Astrocyte of the hippocampus (primary cell): ENCODE measurements at places on chromosomes 6 and 20.

DNA sequence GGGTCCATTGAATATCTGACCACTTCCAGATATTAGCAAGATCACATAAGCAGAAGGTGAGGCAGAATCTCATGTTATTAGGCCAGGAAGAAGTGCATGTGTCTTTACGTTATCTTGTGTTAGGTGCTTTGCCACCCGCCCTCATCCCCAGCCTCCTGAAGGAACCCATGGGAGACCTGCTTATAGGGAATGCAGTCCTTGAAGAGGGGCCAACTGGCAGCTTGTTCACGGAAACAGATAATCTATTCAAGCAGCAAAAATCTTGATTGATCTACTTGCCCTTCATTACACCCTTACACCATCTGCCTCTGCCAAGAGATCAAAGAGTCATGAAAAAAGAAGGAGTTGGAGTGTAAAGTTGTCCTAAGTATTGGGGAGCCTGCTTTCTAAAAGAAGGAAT, 576.4 kb downstream of the HTR1B start:
- DNase-seq, result no peak

DNA sequence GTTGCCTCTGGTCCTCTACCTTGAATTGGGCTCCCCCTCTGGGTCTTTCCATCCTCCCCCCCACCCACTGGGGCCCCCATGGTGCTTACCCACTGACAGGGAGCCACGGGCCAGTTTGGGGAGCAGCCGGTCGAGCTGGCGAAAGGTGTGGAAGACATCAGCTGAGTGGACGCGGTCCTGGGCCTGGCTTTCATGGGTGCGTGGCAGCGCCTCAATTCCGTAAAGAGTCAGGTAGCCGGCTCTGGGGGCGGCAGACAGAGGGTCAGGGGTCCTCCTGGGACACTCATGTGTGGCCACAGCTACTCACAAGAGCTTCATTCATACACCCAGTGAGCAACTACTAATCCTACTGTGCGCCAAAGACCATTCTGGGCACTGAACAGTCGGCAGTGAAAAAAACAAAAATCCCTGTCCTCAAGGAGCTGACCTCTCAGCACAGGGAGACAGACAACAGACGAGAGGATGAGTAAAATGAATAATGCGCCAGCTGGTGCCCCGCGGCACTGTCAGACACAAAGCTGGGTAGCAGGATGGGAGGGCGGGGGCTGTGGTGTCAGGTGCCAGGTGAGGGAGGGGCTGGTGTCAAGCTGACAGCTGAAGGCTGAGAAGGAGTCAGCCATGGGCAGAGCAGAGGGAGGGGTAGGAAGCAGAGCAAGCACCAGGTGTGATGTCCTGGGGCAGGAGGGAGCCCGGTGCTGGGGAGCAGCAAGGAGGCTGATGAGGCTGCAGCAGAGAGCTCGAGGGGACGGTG, 28.3 kb downstream of the PTGIS start:
- no peak for DNase-seq

- no peak for DNase-seq
Measured at GRCh38 chr6:91352878-91353277, 766.0 kb upstream of the MAP3K7 start.

DNA sequence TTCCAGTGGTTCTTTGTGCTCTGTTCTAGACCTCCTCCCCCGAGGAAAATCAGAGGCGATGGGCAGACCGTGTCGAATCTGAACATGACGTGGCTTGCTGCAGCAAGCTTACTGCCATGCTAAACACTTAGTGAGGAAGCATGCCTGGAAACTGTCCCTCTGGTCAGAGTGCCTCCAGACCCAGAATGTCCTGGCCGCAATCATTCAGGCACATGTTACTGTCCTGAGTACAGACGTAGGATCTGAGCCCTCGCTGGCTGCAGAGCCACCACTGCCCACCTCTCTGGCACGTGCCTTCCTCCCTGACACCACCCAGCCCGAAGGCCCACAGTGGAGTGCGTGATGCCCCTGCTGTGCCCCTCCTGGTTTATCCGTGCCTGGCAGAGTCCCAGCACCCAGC, 163.6 kb downstream of the SYNDIG1 start:
- DNase-seq, result no peak

- DNase-seq, result no peak
Measured at GRCh38 chr20:6582449-6582848, 185.0 kb upstream of the BMP2 start.

DNA sequence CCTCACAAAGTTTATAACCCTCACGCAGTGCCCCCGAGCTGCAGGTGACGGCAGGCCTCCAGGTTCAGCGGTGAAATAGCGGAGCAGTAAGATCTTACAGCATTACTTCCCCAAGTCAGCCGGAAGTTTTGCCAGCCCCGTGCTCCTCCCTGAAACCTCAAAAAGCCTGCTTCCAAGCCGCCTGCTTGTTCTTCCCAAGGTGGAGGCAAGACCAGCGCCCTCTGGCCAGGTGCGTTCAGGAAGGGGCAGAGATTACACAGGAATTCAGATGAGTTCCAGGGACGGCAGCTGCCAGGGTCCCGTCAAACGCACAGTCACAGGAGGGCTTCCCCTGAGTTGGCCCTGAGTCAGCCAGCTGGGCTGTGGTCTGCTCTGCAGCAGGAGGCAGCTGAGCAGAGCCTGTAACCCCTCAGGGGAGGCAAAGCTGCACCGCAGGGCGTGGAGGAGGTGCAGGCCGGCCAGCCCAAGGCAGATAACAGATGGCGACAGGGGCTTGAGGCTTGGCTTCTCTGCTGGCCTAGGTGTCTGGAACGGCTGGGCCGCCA, 124.1 kb upstream of the RPS6KA2 start:
- DNase-seq, result peak; percentile 42

DNA sequence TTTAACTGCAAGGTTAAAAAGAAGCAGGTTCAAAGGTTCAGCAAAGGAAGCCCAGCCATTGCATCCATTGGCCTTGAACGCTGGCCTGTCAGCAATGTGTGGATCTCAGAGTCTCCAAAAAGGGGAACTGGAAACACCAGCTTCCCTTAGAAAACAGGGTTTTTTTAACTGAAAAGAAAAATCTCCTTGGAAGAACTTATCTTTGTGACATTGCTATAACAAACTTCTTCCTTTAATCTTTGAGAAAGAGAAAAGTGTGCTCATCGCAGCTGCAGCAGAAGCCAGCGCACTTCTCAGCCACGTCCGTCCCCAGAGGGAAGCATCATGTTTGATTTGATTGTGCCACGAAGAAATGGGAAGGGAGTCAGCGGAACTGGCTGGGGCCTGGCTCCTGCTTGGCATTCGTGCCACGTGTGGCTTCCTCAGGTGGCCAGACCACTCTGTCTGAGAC, 215.0 kb downstream of the SYNDIG1 start:
- no peak for DNase-seq

DNA sequence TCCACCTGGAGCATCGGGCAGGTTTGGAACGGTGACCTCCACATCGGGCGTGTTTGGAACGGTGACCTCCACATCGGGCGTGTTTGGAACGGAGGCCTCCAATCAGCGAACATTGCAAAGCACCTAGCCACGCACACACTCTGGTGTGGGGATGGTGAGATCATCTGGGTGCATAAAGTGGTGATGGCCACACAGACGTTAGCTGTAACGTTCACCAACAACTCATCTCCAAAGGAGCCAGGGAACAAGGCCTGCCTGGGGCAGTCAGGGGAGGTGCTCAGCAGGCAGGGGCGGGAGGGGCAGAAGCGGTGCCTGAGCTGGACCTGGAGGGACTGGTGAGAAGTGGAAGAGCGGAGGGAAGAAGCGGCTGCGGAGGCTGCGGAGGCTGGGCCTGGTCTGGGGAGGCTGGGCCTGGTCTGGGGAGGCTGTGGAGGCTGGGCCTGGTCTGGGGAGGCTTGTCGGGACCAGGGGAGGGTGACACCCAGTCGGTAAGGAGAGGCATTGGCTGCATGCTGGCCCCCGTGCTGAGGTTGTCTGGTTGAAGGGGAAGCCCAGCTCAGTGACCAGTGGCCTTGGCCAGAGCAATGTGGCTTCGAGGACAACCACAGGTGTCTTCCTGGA, 89.9 kb downstream of the PSMB1 start:
- DNase-seq, result no peak

- DNase-seq, result peak; percentile 68
Measured at GRCh38 chr6:116580198-116580597, 8.9 kb downstream of the RWDD1 start.
